Activated CD8-positive, alpha-beta T cell treated with anti-CD3 and anti-CD28 coated beads for 36 hours (primary cell): ENCODE measurements at places on chromosomes 1 and 21. TPM values are rescaled to one million over a fixed set of nuclear protein-coding genes. Genes with fewer than 3 reads are reported as not detected.
A peak's percentile ranks its signal among the peaks of the same experiment; 100 is the strongest.

- DNase-seq: no peak
- no peaks in the 10 kb centered on the region for H3K4me1 ChIP-seq
- H3K27me3 ChIP-seq: no peaks in the 10 kb centered on the region
- H3K36me3 ChIP-seq: no peaks in the 10 kb centered on the region
Measured at GRCh38 chr1:81574408-81574807, 226.3 kb upstream of the ADGRL2 start.

- no peak overlapping the region for H3K4me3 ChIP-seq
- H3K36me3 ChIP-seq: peaks cover 33% of the 10 kb centered on the region
- no peak for DNase-seq
- H3K27me3 ChIP-seq: no peaks in the 10 kb centered on the region
- H3K27ac ChIP-seq: no peak overlapping the region
- peaks cover 77% of the 10 kb centered on the region for H3K4me1 ChIP-seq
Measured at GRCh38 chr21:46555225-46555617, 49.7 kb downstream of the S100B start.

CFAP126 gene
- not detected for total RNA-seq

DNA sequence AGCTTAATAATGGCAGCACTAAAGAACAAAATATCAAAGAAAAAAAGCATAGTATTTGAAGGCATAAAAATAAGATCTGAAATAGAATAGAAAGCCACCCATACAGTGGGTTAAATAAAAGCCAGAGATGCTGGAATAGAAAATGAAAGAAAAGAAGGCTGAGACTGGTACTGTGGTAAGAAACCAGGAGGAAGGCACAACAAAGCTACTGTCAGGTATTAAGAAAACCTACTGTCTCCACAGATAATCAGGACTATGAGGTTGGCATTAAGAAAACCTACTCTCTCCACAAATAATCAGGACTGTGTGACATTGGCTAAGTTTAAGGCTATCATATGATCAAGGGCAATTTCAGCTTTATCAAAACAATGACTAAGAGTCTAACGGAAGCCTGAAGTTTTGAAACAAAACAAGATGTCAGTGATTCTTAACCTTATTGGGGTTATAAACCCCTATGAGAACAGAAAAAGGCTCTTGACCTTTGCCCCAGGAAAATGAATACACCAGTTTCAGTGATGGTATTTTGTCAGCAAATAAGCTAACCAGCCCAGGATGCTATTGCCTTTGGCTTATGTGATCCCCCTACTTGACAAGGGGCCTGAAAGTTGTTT is 24.4 kb downstream of the MCOLN2 start:
- H3K4me3 ChIP-seq: no peak overlapping the region
- peaks cover 51% of the 10 kb centered on the region for H3K4me1 ChIP-seq
- H3K27me3 ChIP-seq: peaks cover 3% of the 10 kb centered on the region
- peak overlapping the region; percentile 75 for H3K27ac ChIP-seq
- DNase-seq: no peak
- peaks cover 5% of the 10 kb centered on the region for H3K36me3 ChIP-seq
